ENCODE measurements at places on chromosomes 1 and 21.

DNA sequence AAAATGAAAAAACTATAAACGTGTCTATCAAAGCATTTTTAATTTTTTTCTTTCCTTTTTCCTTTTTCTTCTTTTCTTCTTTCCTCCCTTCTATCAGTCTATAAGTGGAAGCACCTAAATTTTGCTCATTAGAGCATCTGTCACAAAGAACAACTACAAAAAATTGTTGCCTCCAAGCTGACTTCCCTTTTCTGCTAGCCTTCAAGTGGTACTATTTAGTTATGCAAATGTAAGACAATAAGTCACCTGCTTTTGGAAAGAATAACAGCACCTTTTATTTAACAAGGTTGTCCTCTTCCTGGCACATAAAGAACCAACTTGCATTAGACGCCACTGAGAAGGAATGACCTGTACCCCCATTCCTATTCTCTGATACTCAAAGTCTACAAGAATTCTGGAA, 45.0 kb upstream of the C1orf53 start:
- no peak for DNase-seq

DNA sequence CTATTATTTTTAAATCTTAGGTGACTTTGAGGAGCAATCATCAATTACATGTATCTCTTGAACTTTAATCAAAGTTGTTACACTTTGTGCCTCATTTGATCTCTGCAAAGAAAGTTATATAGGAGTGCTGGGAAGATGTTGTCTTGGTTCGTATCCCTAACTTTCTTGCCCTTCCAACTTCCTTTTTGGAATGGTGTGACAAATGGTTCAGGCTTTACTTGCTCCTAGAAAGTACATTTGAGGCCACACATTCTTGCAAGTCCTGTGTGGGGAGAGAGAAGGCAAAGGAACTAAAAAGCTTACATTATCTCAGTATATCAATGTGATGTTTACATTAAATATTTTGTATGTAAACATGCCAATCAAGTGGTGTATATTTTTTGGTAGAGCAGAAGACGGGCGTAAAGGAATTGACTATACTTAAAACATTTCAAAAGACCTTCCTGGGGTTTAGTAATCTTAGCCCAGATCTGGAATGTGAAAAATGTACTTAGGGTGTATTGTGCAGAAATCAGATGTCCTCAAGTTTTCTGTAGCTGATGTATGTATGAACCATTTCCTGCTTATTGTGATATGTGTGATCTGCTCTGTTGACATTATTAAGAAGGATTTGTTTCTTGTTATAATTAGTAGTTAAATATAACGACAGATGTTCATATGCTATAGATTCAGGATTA, 59.2 kb downstream of the USP25 start:
- DNase-seq = no peak

GRCh38 chr1:85462931-85463649, 1.9 kb downstream of the DDAH1 start:
- DNase-seq = no peak

- no peak for DNase-seq
Observed at GRCh38 chr1:156045076-156045475, 8.5 kb downstream of the UBQLN4 start.

DNA sequence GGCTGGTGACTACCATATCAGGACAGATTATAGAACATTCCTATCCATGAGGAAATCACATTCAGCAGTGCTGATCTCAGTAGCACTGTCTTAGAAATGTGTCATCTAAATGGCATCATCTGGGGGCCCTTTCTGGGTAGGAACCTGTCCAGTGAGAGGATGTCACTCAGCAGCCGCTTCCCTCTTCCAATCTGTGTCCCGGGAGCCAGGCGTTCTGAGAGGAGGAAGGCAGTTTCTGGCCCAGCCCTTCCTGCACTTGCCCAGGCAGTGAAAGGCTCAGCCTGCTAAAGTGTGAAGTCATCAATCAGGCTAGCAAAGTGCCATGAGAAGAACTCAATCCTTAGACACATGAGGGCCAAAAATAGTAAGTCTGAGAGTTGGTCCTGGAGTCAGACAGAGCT, 25.6 kb downstream of the RAB4A start:
- no peak for DNase-seq

All from CD4-positive, alpha-beta T cell treated with Interleukin-6 for 4 hours (primary cell).